ENCODE measurements at places on chromosomes 4 and X.

- no peak for DNase-seq
Observed at GRCh38 chr4:88981556-88981955, 75.4 kb downstream of the FAM13A start.

- DNase-seq = no peak
Observed at GRCh38 chr4:9812501-9813340, 31.3 kb downstream of the DRD5 start.

- DNase-seq = no peak
Observed at GRCh38 chr4:36168127-36168878, 76.0 kb downstream of the ARAP2 start.

DNA sequence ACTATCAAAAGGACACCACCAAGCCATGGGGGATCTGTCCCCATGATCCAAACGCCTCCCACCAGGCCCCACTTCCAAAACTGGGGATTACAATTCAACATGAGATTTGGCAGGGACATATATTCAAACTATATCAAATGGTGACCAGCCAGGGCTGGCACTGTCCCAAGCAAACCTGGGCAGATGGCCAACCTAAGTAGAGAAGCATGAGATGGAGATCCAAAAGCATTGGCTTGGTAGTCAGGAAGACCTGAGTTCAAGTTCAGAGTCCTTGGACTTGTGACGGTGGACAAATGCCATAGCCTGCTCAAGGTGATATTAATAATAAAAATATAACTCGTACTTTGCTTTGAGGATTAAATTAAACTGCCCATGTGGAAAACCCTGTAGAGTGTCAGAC, 79.2 kb upstream of the HS3ST1 start:
- DNase-seq = no peak

DNA sequence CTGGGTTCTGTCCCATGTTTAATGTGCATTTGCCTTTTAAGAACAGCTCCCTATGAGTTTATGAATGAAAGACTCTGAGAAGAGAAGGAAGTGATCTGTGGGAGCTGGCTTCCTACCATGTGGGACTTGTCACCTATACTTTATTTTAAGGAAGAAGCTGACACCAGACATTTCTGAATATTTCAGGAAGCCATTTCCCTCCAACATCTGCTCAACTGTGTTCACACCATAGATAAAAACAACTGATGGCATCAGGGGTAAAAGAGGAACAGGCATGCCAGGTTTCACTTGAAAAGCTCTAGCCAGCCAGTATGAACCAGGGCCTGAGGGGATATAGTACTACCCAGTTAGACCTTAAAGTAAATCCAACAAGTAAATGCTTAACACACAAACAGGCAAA, 116.0 kb downstream of the COL4A6 start:
- no peak for DNase-seq

DNA sequence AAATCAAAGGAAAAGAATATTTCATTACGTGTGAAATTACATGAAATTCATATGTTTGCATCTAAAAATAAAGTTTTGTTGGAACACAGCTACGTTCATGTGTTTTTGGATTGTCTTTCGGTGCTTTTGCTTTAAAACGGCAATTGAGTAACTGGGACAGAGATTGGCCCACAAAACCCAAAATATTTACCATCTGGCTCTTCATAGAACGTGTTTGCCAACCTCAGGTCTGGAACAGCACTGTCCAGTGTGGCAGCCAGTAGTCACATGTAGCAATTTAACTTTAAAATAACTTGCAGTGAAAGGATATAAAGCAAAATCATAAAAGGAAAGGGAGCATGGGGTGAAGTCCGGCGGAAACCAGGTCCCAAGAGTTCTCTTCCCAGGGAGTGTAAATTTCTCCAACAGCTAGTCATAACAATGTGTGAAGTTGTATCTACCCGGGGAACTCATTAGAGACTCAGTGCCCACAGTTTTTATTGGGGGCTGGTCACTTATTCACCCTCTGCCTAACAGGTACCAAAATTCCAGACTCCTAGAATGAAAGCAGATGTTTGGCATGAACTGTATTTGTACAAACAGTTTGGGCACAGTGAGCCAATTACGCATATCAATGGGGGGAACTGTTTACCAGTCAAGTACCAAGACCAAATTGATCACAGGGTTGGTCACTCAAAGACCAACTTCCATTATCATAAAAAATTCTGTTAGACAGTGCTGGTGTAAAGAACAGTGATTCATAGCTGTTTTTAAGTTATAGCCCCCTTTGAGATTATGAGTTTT, 10.3 kb downstream of the OCIAD1 start:
- DNase-seq = no peak

GRCh38 chrX:141934059-141934641, 30.5 kb downstream of the MAGEC1 start:
- no peak for DNase-seq

DNA sequence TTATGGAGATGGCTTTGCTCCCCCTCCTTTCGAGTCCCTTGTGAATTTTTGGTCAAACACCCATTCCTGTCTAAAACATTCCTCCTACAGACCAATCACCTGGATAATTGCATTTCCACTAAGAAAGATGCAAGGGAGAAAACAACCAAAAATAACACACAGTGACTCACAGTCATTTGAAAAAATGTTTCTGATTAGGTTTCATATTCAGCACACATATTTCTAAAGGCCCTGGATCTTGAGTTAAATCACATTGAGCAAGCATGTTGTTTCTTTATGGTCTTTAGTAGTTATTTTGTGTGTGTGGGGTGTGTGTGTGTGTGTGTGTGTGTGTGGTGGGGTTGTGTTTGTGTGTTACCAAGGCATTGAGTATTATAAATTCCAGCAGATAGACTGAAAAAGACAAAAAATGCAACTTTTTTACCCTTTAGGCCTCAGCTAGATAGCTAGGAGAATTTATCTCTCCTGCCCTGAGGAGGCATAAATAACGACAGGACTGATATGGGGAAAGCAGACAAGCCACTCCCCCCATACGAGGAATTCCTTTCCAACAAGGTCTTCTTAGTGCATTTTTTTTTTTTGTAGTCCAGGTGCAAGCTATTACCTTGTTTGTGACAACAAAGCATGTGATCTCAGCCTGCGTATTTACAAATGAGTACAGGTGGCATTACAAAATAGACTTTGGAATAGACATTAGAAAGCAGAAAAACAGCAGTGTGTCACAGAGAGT, 265.4 kb upstream of the ADGRL3 start:
- DNase-seq = no peak

DNA sequence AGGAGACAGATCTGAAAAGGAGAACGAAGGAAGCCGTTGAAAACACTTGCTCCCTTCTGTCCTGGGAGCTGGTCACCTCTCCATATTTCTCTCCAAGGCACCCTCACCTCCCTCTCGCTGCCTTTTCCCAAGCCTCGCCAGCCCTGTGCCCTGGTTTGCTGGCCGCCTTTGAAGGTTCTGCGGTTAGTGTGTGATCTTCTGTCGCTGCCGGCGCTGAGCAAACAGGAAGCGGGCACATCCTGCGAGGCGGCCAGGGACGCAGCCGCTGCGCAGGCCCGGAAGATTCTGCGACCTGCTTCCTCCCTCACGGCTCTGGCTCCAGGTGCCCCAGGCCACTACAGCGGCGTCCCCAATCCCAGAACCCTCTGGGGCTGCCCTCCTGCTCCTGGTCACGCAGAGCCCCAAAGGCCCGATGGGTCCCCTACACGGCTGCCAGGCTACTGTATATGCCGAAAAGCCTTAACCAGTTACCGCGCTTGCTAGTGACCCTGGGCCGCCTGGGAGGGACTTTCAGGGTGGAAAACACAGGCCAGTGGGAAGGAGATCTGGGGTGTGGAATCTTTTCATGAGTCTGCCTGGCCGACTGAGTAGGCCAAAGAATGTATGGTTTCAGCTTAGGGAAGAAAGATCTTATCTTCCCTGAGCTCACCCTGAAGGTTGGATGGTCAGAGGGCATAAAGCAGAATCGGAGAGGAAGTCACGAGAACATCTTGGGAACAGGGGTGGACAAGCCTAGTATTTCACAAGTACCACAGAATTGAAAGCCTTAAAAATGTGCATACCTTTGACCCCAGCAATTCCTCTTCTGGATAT, 2.3 kb upstream of the SASH3 start:
- DNase-seq = peak; percentile 52

DNA sequence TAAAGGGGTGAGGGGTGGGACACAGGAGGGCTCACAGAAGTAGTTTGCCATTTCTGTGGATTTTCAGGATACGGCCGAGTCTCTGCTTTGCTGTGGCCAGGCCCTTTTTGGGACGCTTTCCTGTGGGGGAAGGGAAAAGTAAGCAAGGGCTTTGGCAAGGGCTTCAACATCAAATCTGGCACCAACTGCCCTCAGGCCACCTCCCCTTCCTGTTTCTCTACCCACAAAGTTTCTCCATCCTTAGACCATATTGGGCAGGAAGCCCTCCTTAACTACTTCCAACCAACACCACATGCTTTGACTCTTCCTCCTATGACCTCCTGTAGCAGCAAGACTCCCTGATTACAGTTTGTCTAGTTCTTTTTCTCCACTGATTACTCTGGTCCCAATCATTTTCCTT, 105.1 kb downstream of the PHF8 start:
- no peak for DNase-seq

All from activated CD4-positive, alpha-beta T cell treated with anti-CD3 and anti-CD28 coated beads for 24 hours (primary cell).